ENCODE measurements at places on chromosomes 4 and X.

DNA sequence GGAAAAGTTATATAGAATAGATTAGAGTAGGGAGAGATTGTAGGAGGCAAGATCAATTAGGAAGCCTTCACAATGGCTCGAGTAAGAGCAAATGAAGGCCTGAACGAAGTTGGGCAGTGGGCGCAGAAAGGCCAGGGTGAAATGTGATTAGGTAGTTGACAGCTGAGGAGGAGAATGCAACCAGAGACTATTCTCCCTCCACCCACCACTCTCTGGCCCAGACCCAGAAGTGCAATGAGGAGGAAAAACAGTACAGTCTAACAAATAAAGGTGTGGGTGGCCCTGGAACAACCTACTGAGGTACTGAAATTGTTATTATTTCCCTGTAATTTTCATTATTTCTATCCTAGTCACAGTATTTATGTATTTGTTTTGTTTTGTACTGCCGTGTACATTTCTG is 176.7 kb downstream of the SLC39A8 start:
- peak; percentile 90 for DNase-seq

DNA sequence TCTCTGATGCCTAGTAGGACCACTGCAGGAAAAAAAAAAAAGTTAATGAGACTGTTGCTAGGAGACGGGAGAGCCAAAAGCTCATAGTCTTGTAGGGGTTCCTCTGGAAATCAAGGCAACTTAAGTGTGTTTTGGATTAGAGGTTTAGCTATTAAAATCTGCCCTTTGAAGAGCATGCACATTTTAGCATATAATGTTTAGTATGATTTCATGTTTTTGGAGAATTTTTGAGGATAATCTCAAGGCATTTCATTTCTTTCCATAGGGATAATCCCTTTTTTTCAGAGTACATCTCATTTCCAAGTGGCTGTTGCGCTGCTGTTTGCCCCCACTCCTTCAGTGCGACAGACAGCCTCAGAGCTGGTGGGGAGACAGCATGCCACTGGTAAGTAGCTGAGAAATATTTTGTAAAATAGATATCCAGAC is at the start of gene LINC00632:
LINC00632 (plus strand) TSS at position 339 of the 426 bp plus-strand sequence.
- peak; percentile 76 for DNase-seq

- DNase-seq, result no peak
These were observed 263.7 kb downstream of the FSTL5 start for GRCh38 chr4:161900110-161900509.

- peak; percentile 9 for DNase-seq
These were observed 74.2 kb downstream of the FREM3 start for GRCh38 chr4:143626134-143626911.

GRCh38 chr4:81737865-81738559 is 266.3 kb upstream of the RASGEF1B start:
- DNase-seq, result no peak

GRCh38 chr4:113385281-113385899 is 335.9 kb downstream of the ANK2 start:
- no peak for DNase-seq

- DNase-seq, result no peak
These were observed 63.2 kb downstream of the HHIP start for GRCh38 chr4:144709159-144709558.

DNA sequence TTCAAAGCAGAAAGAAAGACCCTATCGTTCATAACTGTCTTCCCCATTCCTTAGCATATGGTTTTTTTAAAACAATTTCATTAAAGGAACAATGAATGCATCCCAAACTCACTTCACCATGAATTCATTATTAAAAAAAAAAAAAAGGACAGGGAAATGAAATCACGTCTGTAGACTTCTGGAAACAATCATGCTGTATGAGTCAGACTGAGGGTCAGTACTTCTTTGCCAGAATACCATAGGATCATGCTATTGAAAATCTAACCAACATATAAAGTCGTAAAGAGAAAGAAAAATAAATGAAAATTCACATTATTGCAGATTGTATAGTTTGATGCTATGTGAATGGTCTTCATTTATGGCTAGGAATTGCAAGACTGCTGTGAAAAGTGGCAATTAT is 144.4 kb downstream of the PCDH18 start:
- DNase-seq, result no peak

GRCh38 chr4:82578935-82579334 is 17.1 kb upstream of the TMEM150C start:
- no peak for DNase-seq

GRCh38 chr4:182680234-182680653 is 236.9 kb downstream of the DCTD start:
- no peak for DNase-seq

DNA sequence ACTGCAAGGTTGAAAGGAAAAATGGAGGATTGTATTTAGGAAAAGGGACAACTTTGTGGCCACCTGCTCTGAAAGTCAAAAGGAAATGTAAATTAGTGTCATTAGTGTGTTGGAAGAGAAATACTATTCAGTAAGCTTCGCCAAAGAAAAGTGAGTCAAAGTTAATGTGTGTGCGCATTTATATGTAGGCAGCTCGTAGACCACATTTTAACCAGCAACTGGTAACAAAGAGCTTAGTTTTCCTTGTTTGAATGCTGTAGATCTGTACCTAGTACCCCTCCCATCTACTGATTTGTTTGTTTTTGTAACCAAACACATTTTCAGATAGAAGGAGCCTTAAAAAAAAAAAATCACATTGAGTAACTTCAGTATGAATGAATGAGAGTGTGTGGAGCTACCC is 69.3 kb downstream of the GPAT3 start:
- DNase-seq, result no peak

- DNase-seq, result no peak
These were observed 41.0 kb downstream of the RAI2 start for GRCh38 chrX:17820100-17820499.

DNA sequence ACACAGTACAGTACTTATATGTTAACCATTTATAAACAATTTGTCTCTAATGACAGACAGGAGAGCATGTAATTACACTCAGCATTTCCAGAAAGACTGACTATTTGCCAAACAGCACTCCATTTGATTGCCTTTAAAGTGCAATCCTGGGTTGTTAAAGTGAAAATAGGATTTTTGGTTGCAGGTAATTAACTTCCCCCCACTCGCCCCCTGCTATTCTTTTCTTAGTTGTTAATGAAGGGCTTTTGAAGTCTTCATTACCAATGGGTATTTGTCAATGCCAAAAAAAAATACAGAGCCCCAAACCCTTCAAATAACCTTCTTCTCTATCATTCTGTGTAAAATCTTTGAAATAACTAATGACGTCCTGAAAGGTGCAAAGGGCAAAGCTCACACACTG is 825.6 kb downstream of the STPG2 start:
- peak; percentile 70 for DNase-seq

DNA sequence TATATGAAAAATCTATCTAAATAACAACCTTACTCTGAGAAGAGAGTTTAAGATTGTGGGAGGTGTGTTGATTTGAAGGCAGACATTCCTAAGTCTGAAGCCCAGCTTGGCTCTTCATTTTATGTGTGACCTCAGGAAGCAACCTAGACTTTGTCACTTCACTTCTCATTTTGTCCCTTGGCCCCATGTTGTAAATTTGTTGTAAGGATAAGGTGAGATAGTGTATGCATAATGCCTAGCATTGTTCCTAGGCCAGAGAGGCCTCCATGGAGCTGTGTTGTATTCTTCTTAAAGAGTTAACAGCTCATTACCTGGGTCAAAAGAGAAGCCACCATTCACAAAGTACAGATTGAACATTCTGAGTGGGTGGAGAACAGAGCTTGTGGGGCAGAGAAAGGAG is 1084.4 kb upstream of the SLIT2 start:
- peak; percentile 15 for DNase-seq

DNA sequence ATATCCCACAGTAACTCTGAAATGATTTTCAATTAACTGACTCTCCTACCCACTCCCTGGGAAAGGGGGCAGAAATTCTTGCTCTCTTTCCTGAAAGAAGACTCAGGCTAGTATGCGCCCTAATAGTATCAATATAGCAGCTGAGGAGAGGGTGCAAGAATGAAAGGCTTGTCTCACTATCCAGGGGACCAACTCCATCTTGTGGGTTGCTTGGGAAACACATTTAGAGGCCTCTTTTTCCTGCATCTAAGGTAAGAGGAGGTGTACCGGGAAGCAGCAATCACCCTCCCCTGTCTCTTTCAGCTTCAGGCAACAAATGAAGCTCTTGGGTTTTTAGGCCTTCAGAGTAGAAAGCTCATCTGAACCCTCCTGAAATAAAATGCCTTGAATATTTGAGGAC is 11.3 kb downstream of the TMEM255A start:
- peak; percentile 41 for DNase-seq

DNA sequence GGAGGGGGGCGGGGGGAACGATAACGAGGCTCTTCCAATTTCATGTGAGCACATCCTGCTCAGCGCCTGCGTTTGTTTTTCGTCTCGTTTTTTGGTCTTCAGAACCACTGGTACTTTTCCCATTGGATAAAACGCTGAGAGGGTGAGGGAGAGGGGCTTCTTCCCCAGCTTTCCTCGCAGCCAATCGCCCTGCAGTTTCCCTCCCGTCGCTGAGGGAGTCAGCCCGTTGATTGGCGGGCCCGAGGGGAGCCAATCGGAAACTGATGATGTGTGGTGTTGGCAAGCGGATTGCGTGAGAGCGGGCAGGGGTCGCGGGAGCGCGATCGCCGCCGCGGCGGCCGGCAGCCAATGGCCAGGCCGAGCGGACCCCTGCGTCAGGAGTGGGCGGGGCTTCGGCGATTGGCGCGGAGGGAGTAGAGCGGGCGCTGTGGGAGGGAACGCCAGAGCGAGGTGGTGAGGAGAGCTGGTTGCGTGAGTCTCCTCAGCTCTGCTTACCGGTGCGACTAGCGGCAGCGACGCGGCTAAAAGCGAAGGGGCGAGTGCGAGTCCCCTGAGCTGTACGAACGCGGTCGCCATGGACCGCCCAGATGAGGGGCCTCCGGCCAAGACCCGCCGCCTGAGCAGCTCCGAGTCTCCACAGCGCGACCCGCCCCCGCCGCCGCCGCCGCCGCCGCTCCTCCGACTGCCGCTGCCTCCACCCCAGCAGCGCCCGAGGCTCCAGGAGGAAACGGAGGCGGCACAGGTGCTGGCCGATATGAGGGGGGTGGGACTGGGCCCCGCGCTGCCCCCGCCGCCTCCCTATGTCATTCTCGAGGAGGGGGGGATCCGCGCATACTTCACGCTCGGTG is at the start of gene TSPYL2:
TSPYL2 (plus strand) TSS at position 443 of the 848 bp plus-strand sequence; CDS start at position 575, 132 bp downstream.
- peak; percentile 97 for DNase-seq

GRCh38 chr4:111977419-111977965 is 167.8 kb upstream of the FAM241A start:
- peak; percentile 59 for DNase-seq

DNA sequence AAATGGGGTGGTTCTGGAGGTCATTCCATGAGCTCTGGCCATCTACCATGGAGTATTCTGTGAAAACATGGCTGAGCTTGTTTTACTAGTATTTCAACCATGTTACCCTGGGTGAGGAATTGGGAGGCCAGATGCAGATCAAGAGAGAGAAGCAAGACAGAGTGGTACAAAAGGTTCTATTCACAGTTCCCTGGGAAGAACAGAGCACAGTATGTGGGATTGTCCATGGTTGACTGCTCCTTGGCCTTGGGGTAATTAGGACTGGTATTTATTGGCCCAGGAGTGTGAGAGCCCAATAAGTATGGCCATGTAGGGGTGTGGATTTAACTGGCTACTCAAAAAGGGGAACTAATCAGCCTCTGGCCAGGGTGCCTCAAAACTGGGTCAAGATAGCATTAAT is 239.7 kb upstream of the GATB start:
- no peak for DNase-seq

- no peak for DNase-seq
These were observed 179.9 kb downstream of the GABRG1 start for GRCh38 chr4:45944000-45944399.
